ENCODE measurements at places on chromosomes 16 and 17.

DNA sequence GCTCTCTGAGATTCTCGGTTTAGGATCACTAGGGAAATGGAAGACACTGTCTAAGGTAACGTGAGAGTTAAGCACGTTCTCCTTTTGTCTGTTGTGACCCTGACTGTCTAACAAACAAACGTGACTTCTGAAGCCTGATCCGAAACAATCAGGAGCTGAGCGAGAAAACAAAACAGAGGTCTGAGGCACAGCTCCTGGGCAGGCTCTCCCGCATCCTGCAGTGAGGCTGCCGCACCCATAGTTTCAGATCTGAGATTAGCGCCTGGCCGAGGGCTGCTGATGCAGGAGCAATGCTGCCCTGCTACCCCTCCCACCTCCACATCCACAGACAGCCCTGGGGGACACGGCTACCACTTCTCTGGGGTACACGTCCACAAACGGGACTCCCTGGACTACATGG lies 46.7 kb downstream of the RNF157 start:
- no peak for DNase-seq

DNA sequence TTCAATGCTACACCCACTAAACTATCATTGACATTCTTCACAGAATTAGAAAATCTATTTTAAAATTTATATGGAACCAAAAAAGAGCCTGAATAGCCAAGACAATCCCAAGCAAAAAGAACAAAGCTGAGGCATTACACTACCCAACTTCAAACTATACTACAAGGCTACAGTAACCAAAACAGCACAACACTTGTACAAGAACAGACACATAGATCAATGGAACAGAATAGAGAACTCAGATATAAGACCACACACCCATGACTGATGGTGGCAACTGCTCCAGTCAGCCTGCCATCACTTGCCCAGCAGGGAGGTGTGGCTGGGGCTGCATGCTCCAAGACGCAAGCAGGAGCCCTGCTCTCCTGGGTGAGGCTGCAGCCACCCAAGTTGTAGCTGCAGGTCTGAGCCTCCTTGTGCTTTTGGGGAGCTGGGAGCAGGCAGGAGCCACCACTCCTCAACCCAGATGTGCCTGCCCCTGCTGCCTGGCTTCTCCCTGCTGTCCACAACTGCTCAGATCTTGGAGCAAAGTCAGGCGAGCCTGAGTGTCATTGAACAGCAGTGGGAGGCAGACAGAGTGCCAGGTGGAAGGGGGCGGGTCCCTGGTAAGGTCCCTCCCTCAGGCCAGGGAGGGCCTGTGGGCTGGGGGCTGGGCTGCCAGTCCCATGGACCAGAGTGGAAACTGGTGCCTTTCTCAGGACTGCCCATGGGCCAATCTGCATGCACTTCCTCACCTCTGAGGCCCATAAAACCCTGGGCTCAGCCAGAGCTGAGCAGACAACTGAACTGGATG lies 24.7 kb downstream of the SSH2 start:
- no peak for DNase-seq

GRCh38 chr16:57683636-57684545 lies 10.7 kb upstream of the DRC7 start:
- DNase-seq = no peak

DNA sequence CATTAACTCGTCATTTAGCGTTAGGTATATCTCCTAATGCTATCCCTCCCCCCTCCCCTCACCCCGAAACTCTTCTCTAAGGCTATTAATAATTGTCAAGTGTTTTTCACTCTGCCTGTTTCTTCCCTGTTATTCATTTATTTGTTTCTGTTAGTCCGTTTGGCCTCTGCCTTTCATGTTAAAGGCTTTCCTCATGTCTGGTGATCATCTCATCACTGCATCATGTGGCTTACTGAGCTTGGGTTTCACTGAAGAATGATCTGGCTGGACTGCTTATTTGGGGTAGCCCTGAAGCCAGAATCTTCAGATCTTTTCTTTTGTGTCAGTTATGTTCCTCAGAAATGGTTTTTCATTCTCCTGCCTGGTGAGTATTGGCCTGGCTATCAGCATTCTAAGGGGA lies 9.5 kb downstream of the UTP4 start:
- DNase-seq = no peak

DNA sequence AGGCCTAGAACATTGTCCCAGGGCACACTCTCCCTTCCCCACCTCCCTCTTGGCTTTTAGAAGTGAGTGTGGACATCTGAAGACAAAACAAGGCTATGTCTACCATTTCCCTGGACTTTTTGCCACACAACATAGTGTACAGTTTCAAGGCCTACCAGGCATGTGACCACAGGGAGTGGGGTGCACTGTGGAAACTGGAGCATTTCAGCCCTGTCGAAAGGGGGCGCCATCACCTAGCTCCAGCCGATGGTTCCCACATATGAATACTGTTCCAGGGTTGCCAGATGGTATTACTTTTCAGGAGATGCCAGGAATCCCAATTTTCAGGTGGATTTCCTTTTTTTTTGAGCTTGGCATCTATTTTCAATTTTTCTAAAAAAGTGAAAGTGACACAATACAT lies 140.7 kb downstream of the KATNIP start:
- no peak for DNase-seq

GRCh38 chr16:69928856-69929400 lies 22.2 kb upstream of the CLEC18A start:
- no peak for DNase-seq

DNA sequence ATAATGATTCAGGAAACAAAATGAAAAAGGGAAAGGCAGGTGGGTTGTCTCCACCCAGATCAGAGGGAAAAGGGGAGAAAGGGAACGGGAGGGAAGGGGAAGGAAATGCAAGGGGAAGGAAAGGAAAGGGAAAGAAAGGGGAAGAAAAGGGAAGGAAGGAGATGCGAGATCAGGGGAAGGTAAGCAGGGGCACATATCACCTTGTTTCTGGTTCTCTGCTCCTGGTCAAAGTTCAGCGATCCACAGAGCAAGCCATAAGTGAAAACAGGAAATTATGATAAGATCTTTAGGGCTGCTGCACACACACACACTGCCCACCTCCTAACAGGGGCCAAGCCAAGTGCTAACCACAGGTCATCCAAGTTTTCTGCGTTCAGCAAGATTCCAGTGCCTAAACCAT lies 37.5 kb upstream of the GRIN2A start:
- DNase-seq = no peak

GRCh38 chr17:53409588-53409987 lies 413.1 kb upstream of the KIF2B start:
- no peak for DNase-seq

GRCh38 chr16:66847533-66848067 lies 3.4 kb downstream of the CA7 start:
- DNase-seq = no peak
